Thoracic aorta (tissue), 2 donors: ENCODE measurements at places on chromosomes 4 and X.

- DNase-seq, result no peak
These were observed 161.0 kb upstream of the ANKRD50 start for GRCh38 chr4:124873361-124874171.

DNA sequence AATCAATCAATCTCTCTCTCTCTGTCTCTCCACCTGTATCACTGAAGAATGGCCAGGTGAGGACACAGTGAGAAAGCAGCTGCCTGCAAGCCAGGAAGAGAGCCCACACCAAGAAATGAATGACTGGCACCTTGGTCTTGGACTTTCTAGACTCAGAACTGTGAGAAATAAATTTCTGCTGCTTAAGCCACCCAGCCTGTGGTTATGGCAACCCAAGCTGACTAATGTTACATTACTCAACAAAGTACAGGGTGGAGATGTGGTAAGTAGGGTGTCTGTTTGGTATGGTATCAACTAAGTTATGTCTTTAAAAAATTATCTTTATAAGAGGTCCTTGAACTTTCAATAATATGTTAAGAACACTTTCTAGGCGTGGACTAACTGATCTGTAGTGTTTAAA, 159.3 kb downstream of the EPHA5 start:
- DNase-seq, result no peak

- DNase-seq, result no peak
These were observed 240.4 kb upstream of the PGRMC2 start for GRCh38 chr4:128527946-128528576.

DNA sequence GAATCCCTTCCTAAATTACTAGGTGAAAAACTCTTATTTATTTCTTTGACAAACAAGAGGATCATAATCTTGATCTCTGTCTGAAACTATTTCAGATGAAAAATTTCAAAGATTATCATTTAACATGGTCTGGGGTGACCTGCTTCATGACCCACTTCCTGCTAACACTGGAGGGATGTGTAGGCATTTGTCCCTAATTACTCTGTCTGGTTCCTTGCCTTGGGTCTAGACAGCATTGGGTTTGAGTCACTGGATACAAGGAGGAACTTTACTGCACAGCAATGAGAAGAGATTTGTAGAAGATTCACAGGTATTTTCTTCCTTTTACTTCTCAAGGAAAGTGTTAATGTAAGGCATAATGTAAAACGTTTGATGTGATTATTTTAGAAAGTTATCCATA, 67.9 kb downstream of the LEF1 start:
- no peak for DNase-seq

DNA sequence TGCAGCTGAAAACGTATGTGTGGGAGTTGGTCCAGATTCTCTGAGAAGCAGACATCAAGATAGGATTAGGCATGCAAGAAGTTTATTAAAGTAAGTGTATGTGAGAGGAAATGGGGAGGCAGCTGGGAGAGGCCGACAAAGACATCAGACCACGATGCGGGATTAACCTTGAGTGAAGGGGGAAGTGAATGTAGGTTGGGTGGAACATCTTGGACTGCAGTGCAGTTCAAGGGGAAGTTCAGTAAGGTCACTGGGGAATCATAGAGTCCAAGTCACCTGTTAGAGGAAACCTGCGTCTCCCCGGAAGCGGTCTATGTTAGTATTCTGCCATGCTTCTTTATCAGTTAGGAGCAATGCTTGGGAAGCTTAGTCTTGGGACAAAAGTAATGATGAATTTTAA, 22.0 kb downstream of the CXCL8 start:
- no peak for DNase-seq

DNA sequence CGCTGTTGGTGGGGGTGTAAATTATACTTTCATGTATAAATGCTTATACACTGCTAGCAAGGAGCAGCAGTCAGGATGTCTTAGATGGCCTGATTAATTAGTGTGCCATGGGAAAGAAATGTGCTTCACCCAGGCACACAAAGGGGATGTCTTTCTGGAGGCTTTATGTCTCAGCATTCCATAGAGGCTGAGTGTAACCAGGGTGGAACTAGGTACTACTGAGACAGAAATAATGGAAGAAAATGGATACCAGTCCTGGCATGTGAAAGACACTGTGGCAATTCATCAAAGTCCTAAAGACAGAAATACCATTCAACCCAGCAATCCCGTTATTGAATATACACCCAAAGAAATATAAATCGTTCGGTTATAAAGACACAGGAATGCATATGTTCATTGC, 52.5 kb downstream of the PF4 start:
- DNase-seq, result no peak

- no peak for DNase-seq
These were observed 159.8 kb downstream of the DHRSX start for GRCh38 chrX:2340991-2341390.

GRCh38 chr4:55291227-55291640, 54.8 kb upstream of the SRD5A3 start:
- no peak for DNase-seq

DNA sequence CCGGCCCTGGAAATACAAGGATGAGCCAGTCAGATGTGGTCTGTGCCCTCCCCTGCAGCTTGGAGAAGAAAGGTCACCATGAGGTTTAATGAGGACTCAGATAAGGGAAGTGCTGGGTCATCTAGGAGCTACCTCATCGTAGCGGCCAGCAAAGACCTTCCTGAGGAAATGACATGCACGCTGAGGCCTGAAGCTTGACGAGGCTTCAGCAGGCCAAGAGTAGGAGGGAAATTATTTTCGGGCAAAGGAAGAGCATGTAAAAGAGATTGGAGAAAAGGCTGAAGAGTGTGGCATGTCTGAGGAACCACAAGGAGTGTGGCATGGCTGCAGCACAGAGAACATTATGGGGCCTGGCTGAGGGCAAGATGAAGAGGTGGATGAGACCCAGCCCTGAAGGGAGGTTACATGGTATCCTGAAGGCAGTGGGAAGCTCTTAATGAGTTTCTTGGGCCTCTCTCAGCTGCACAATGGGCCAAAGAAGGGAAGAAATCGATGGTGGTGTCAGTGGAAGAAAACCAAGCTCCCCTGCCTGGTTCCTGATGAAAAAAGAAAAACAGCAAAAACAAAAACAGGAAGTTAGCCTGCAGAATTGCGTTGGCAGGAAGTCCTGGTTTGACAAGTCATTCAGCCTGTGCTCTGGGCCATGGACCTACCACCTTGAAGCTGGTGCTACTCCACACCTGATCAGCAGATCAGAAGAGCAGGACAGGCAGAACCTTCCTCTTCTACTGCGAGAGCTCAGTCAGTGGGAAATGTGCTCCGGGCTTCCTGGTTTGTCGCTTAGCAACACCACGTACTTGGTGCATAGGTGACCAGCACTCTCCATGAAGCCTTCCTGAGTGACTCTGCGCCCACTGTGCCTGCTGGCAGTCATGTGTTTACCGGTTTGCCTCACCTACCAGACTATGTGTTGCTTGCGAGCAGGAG, 134.5 kb upstream of the KLF3 start:
- DNase-seq, result no peak

DNA sequence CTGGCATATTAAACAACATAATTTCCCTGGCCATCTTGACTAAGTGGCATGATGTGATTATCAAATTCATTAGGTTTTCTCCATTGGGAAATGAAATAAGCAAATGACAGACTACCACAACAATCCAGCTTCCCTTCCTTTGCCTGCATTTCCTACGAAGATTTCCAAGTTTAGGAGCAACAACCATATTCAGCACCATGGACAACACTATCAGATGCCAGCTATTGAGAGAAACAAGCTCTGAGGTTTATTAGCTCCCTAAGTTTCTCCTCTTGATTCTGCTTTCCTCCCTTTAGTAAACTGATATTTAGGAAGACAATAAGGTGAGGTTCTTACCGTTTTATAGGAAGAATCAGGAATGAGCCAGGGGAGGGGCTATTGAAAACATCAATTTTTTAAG, 36.2 kb downstream of the DCX start:
- no peak for DNase-seq

DNA sequence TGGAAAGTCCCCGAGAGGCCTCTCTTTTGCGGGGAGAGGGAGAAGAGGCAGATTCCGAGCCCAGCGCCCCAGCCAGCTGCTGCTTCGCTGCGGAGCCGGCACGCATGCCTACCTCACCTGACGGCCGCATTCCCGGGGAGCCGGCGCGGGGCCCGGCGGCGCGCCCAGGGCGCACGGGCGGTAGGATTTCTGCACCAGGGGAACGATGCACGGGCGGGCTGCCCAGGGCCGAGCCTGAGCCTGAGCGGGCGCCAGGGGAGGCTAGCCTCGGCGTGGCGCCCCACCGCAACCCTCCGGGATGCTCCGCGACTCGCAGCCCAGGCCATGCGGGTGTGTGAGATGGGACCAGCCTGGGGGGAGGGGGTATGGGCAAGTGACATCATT, 81.3 kb upstream of the SCML1 start:
- DNase-seq, result no peak

DNA sequence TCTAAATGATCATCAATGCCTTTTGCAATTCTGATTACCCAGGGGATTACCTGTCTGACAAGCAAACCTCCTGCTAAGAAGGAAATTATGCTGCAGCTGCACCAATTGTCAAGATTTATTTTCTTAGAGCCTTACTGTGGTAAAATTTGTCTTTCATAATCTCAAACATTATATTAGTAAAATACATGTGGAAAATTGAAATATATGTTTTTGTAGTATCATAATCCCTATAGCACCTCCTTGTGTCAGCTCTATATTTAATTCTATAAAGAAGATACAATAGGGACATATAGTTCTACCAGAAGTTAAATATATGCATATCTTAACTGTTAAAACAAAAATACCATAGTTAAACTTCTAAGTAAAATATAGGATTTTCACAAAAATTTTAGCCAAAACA, 655.6 kb upstream of the PCDH10 start:
- DNase-seq, result no peak
